Heart right ventricle (tissue), 16 donors: ENCODE measurements at places on chromosomes 1 and 21.

GRCh38 chr1:63813829-63814277, 40.0 kb downstream of the ROR1 start:
- no peak for DNase-seq

DNA sequence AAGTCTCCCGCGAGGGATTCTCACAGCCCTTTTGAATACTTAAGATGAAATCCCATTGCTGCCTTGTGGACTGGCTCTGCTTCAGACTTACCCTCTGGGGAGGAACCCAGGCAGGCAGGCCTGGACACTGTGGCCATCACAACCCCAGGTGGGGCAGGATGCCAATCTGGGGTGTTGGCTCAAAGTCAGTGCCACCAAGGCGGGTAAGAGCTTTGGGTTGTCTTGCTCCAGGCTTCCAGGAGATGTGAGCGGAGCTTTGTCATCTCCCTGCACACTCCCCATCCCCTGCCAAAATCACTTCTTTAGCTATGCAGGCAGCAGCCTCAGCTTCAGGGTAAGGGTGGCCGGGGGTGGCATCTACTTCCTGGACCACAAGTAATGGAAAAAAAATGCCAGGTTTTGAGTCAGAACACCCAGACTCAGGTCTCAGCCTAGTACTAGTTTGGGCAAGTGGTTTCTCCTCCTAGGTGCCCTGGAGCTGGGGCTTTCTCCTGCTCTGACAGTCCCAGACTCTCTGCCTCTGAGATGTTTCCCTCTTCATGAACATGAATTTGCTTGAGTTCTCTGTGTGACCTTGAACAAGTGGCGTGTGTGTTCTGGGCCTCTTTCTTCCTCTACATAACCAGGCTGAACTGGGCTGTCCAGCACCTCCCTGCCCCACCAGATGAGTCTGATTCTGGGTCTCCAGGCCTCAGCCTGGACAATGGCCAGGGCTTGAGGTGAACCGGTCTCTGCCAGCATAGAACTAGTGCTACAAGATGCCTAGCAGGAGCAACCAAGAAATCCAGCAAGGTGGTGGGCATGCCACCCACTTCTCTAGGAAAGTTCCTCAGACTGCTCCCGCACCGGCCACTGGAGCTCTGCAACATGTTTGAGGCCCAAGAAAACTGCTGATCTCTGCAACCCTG, 65.4 kb downstream of the VWA5B1 start:
- DNase-seq, result no peak

GRCh38 chr21:35511696-35512162, 462.6 kb upstream of the RUNX1 start:
- DNase-seq, result no peak

DNA sequence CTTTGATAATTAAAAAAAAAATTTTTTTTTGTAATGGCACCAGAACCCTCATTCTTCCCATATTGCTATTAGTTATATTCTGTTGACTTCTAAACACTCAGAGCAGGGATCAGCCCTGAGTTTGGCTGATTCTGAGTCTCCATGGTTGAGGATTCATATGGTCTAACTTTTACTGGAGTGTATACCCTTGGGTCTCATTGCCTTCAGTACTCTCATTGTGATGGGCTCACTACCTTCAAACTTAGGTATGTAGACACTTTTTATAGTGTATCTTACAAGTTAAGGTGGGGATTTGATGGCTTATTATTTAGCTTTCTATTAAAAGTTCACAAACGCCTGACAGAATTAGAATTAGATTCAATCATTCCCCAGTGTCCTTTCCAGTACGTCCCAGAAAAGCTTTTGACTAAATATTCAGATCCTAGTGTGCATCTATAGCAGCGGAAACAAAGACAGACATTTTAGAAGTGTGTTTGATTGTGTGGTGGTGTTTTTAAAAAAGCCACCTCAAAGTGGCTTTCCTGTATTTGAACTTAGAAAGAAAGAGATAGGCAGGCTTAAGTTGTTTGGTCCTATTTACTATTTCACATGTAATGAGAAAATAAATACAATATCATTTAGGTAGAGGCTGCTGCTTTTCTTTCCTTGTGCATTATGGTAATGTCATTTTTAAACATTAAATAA, 1.4 kb downstream of the MACF1 start:
- DNase-seq, result no peak
